Cortex of kidney (tissue), 1 donor: ENCODE measurements at places on chromosomes 5 and 9.

GRCh38 chr5:150497274-150497988, 10.5 kb upstream of the NDST1 start:
- no peak for DNase-seq

DNA sequence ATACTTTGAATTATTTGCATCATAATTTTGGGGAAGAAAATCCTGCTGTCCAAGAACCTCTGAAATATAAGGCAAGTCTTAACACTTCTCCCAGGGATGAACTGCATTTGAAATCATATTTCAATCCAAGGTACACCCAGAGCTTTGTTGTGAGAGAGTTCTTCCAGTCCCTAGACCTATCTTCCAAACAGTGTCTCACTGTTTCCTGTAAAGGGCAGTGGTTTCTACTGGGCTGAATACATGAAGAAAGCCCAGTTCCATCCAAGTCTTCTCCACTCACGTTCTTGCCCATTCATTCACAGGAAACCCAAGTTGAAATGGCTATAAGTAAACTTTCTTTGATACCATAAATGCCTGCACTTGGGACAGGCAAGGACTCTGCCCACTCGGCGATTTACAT, 108.3 kb upstream of the LHFPL2 start:
- no peak for DNase-seq

DNA sequence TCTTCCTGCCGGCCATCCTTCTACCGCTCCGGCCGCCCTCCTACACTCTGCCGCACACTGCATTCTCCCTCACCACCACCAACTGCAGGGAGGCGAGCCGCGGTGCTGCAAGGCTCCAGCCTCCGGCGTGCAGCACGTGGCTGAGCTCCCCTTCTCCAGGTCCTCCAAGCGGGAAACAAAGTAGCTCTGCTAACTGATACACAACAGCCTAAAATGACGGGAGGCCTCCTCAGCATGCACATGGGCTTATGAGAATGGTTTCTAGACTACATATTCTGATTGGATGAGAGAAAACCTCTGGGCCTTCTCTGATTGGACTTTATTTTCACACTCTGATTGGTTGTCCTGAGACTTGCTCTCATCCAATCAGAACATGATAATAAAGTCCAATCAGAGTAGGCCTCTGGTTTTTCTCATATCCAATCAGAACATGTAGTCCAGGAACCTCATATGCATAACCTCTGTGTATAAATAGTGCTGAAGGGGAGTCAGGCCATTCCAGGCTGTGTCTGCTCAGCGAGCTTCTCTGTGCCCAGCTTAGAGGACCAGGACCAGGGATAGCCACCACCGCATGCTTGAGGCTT, 27.0 kb upstream of the ZNF354B start:
- no peak for DNase-seq

DNA sequence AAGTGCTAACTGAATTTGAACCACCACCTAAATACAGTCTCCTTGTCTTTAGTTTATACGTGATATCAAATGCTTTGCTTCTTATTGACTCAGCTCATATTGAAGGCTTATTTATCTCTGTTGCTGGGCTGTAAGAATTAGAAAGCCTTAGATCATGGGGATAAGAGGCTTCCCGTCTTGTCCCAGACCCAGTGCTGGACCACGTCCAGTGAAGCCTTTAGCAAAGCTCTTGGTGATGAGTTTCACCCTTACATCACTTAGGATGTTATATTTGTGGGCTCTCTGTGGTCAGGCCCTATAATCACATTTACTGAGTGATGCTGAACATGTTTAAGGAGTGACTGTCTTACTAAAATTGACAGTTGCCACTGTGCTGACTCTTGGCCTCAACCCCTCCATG, 11.2 kb downstream of the FAM240B start:
- DNase-seq: no peak
